ENCODE measurements at places on chromosomes 1 and 21.

DNA sequence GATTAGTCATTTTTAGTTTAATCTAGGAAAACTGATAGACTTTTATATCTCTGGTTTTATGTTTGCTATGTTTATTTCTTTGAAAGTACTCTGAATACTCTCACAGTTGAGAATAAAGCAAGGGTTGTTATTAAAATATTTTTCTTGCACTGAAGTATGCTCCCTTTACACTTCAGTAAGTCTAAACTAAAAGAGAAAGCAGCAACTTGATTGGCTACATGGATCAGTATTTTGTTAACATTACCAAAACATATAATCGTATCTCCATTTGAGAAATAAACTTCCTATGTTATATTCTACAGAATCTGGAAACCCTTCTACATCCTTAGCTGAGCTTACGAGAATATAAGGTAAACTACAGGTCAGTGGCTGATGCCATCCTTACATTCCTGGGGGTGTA is 149.5 kb upstream of the HP1BP3 start:
- no peak for DNase-seq

DNA sequence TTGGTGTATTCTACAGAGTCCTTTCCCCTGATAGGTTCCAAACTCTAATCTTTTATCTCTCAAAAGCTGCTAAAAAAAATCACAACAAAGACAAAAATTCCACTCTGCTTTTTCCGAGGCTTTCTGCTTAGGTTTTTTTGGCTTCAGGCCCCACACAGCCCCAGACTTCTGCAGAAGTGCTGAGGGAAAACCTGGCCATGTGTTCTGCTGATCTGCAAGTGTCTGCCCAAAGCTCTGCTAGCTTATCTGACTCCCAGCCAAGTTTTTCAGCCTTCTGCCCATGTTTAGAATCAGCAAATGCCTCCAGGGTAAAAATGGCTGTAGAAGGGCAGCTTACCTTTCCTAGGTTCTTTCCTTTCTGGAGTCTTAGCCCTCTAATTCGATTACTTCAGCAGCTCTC is 28.4 kb downstream of the DISP3 start:
- DNase-seq, result no peak

- DNase-seq, result no peak
Measured at GRCh38 chr1:156359973-156360372, 9.0 kb upstream of the RHBG start.

GRCh38 chr1:15758343-15758931 is at the start of gene FBLIM1:
TSS of gene FBLIM1 (plus strand) at chr1:15758795. CDS start at chr1:15764984, 6,189 bp downstream.
- no peak for DNase-seq

- DNase-seq, result no peak
Measured at GRCh38 chr1:119740896-119741780, 27.6 kb downstream of the HMGCS2 start.

Measured in effector memory CD4-positive, alpha-beta T cell (primary cell).